HS-27A (cell line): ENCODE measurements at places on chromosomes 16 and 17.
A peak's percentile ranks its signal among the peaks of the same experiment; 100 is the strongest.

GRCh38 chr16:85762970-85763369, 12.1 kb upstream of the C16orf74 start:
- no peak for DNase-seq

DNA sequence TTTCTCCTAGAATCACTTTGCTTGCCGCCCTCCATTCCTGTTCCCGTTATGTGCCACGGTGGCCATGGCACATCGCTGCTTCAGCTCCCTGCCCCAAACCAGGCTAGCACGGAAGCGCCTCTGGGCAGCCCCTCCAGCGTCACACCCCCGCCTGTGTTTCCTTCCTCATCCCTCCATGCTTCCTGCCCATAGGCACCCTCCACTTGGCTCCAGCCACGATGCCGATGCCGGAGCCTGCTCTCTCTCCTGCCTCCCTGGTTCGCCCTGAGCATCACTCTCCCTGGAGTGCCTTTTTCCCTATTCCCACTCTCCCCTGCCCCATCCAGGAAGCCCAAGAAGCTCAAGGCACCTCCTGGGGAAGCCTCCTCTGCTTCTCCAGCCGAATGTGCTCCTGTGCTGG, 3.2 kb upstream of the ARHGAP23 start:
- DNase-seq = no peak

GRCh38 chr17:17575360-17576251, 15.9 kb downstream of the PEMT start:
- no peak for DNase-seq

DNA sequence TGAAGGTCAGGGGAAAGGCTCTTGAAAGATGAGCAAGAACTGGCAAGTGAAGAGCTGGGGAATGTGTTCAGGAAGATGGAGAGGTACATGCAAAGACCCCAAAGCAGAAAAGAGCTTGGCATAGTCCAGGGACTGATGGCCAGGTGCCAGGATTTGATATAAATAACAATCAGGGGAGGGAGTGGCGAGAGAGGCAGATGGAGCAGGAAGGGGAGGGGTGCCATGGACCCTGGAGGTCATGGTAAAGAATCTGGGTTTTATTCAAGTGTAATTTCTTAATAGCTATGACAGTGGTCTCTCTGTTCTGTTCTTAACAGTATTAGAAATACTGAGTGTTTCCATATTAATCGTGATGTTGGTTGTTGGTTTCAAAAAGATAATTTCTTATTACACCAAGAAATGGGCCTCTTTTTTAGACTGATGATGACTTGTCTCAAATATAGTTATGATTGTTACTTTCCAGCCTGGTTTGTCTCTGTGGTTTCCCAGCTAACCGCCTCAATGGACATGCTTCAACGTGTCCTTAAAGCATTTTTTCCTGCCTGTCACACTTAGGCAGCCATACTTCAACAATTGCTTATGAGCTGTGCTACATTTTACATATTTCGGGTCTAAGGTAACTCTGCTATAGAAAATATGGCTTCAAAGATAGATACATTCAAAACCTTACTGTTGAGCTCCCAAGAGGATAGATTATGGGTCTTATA, 49.4 kb downstream of the MYH10 start:
- DNase-seq = no peak

DNA sequence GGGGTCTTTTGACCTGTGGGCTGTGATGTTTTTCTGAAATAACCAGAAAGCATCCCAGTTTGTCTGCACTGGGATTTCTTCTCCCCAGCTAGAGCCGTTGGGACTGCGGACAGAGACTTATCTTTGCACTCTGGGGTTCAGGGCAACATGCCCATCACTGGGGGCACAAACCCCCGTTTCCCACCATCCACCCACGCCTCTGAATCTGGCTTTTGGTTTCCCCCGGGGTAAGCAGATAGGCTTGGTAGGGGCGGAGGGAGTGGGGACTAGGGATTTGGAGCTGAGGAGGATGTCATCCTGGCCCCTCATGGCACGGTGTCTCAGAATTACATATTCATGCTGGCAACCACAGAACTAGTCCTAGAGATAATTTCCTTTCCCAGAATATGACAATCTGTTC, 68.6 kb downstream of the CCDC182 start:
- no peak for DNase-seq

DNA sequence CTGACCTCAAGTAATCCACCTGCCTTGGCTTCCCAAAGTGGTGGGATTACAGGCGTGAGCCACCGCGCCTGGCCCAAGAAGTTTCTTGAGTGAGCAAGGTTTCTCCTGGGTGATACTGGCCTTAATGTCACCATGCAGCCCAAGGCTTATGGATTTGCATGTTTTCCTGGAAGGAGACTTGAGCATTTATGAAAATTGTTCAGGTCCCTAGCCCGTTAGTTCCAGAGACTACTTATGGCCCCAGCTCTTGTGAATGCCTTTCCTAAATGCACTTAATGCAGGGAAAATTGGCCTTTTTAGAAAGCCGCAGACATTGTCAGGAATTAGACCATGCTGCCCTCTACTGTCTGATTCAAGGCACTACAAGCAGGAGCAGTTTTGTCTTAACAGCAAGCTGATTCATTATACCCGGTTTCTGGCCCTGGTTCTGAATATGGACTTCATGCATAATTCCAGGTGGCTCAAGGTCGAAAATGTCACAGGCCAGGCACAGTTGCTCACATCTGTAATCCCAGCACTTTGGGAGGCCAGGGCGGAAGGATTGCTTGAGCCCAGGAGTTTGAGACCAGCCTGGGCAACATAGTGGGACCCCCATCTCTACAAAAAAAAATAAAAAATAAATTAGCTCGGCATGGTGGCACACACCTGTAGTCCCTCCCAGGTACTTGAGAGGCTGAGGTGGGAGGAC, 91.3 kb downstream of the SNX29 start:
- DNase-seq = no peak

DNA sequence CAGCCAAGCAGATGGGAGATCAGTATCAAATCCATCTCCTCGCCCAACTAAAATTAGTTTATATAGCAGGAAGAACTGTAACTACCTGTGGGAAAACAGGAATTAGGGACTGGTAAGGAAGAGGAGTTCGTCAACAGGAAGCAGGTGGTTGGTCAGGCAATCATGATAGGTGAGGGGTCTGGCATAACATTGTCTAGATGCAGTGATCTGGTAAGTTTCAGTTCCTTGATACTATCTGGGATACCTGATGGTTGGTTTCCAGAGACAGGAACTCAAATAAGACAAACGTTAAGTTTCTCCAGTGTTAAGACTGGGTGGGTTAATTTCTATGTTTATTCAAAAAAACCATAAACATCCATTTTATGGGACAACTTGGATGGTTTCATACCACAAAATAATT, 53.8 kb downstream of the CEP112 start:
- no peak for DNase-seq

GRCh38 chr17:903691-904481, 75.7 kb downstream of the NXN start:
- no peak for DNase-seq

GRCh38 chr17:27464431-27464830, 8.2 kb downstream of the KSR1 start:
- DNase-seq = no peak

- no peak for DNase-seq
Observed at GRCh38 chr16:47519037-47519436, 57.9 kb downstream of the PHKB start.

DNA sequence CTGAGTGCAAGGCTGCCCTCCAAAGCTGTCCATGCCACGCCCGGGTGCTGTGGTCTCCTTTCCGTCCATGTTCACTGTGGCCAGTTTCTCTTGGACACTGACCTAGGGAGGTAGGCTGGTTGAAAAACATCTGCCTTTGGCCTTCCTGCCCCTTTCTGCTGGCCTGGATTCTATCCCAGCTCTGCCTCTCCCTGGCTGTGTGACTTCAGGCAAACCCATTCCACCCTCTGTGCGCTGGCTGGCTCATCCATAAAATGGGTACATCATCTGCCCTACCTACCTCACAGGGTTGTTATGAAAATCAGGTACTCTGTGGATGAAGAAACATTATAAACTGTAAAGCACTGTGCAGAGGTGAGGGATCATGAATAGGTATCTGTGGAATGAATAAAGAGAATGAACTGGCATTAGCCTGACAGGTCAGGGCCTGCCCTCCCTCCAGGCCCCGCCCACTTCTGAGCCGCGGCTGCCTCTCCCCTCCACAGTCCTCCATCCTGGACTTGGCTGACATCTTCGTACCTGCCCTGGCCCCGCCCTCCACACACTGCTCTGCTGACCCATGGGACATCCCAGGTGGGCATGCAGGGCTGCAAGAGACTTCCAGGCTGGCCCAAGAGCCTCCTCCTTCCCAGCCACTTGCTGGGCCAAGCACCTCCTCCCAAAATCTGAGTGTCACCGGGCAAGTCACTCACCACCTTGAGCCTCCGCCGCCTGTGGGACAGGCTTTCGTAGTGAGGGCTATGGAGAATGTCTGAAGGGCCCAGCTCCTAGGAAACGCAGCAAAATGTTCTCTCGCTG, 7.0 kb upstream of the SPATA20 start:
- no peak for DNase-seq

- no peak for DNase-seq
Observed at GRCh38 chr17:7549401-7550055, 670 bp downstream of the TNFSF12 start.

DNA sequence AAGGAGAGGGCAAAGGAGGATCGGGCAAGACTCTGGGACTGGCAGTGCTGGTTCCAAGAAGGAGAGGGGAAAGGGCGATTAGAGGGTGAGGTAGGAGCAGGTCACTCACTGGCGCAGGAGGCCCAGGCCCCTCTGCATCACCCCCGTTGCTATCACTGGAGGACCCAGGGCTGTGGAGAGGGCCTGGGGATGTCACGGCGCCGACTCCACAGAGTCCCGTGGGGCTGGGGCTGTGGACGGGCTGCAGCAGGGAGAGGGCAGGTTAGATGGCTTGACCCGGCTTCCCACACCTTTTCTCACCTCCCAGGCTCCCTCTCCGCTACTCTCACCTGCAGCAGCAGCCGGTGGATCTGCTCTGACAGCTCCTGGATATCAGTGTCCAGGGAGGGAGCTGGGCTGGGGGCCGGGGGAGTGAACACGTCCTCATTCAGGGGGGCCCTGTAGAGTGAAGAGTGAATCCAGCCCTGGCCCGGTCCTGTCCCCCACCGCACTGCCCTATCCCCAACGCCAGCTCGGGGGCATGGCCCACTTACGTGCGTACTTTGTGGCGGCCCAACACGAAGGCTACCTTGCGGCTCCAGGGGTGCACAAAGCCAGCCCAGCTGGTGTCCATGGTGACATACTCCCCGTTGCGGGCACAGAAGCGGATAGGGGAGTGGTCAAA, 4.9 kb downstream of the PER1 start:
- no peak for DNase-seq

GRCh38 chr16:81003610-81004460, 2.9 kb downstream of the CMC2 start:
- DNase-seq = no peak

GRCh38 chr16:89141884-89142267, 29.7 kb upstream of the CDH15 start:
- DNase-seq = no peak

DNA sequence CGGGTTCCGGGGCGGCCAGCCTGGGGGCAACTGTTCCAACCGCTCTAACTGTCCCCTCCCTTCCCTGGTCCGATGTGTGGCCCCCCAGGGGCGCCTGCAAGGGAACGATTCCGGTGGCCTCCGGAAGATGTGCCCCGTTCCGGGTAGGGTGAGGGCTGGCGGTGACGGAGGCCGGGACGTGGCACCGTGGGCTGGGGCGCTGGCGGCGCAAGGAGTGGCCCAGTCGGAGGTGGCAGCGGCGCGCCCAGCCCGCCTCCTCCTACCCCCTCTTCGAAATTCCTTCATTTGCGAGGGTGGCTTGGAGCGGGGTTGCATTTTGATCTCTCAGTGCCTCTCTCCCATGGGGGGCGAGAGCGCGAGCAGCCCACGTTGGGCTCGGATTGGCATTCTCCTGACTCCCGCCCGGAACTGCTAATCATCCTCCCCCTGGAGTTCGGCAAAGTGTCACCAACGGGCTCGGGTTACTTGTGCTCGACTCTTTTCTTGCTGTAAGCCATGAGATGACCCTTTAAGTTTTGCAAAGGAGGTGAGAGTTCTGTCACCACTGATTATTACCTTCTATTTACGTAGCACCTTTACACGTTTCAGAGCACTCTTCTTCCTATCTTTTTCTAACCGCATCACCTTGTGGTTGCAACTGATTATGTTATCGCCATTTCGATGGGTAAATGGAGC, 622 bp downstream of the NDEL1 start:
- peak; percentile 46 for DNase-seq

DNA sequence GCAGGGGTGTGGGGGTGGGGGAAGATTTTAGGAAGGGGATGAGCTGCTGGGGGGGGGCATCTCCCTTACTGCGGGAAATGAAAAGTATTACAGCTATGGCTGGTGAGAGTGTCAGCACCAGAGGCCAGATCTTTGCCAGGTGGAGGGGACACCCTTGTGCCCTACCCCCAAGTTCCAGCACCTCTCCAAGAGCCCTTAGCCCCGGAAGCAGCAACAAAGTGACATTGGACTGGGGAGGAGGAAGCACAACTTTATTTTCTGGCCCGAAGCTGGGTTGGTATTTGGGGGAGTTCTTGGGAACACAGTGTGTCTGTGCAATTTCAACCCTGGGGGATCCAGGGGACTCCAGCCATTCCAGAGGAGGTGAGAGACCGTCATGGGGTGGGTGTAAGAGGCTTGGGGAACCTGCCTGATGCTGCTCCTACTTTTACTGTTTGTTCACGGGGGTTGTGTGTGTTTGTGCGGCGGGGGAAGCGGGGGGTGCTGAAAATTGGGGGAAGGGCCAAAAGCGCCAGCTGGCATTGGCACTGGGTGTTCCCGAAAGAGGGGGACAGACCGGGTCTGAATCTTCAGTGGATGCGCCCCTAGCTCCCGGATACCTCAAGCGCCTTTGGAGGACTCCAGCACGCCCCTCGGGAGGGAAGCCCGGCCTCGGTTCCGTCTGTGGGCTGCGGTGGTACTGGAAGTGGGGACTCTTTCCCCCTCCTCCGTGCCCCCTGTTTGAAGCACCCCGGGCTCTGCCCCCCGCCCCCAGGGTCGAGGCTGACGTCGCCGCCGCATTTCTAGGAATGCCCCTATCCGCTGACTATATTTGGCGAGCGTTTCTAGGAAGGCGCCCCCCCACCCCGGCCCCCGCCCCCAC, 230.3 kb downstream of the MRTFB start:
- DNase-seq = no peak

DNA sequence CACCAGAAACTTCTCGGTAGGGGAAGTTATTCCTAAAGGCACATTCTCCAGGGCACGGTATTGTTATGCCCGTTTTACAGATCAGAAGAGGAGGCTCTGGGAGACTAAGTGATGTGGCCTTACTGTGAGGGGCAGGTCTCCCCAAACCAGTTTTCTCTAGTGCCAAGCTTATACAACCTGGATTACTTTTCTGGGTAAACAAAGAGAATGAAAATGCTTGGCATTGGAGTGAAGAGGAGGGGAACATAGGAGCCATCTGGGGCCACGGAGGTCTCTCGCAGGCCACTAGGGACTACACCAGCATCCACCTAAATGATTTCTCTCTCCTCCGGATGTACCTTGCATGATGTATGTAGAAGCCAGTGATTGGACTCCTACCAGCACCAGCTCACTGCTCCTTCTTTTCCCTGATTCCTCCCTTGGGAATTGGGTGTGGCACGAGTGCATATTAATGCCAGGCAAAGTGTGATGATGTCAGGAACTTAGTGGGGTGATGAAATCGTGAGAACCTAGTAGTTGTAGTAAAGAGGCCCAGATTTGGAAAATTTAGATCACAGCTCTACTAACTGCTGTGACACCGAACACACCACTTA, 674 bp downstream of the TOM1L1 start:
- peak; percentile 51 for DNase-seq

- DNase-seq = no peak
Observed at GRCh38 chr16:85994492-85995490, 95.8 kb downstream of the IRF8 start.
